ENCODE measurements at places on chromosomes 6 and 20.

- no peak for DNase-seq
Measured at GRCh38 chr20:49320460-49320859, 42.6 kb upstream of the ZNFX1 start.

DNA sequence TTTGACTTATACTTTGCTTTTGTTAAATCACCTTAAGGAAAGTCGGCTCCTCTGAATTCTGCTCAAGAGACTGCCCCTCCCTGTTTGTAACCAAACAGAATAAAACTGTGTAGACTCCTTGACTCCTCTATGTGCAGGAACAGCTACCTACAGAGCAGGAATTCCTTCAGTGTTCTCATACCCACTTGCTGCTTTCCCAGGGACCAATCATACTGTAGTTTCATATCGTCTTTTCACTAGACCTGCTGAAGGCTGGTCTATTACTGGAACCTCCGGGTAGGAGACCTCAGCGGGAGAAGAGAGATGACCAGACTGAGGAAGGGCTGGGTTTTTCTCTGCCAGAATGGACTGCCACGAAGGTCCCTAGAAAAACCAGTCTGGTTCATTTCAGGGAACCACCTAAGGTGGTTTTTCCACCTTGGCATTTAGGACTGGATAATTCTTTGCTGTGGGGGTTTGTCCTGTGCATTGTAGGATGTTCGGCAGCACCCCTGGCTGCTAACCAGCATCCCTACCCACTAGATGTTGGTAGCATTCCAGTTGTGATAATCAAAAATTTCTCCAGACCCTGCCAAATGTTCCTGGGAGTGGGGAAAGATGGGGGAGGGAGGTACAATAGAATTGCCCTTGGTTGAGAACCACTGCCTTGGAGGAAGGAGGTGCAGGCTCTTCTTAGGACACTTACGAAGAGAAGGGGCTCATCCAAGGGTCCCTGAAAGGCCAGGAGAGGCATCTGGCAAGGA is 80.5 kb downstream of the DNAAF9 start:
- DNase-seq: no peak

DNA sequence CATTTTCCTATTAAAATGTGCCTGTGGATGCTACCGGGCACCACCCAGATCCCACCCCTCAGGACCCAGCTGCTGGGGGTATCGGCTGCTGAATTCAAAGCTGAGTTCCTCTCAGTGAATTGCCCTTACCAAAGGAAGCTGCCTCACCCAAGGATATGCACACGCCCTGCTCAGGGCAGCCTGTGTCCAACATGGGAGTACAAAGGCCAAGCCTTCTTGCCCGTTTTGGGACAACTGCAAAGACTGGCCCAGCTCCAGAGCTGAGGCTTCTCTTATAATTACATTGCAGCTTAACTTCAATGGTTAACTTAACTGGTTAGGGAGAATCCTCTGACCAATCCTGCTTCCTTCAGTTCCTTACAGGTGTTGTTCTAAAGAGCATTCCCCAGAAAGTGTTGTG is 19.8 kb upstream of the FANCE start:
- DNase-seq: no peak

DNA sequence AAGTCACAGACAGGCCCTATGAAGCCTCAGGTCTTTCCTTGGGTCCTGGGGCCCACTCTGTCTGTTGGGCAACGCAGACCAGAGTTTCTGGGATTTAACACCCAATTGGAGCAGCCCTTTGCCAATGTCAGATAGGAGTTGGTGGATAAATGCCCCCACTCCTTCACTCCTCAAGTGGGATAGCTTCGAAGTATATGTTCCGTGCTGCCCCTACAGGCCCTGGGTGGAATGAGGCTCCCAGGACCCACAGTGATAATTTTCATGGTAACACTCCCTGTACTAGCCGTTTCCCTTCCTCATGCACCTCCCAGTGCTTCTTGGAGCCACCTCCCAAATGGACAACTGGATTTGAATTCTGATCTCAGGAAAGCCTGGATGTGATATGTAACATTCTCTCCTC is 145.4 kb downstream of the FOXA2 start:
- DNase-seq: no peak

- DNase-seq: no peak
Measured at GRCh38 chr6:170047823-170048222, 243.1 kb downstream of the DLL1 start.

DNA sequence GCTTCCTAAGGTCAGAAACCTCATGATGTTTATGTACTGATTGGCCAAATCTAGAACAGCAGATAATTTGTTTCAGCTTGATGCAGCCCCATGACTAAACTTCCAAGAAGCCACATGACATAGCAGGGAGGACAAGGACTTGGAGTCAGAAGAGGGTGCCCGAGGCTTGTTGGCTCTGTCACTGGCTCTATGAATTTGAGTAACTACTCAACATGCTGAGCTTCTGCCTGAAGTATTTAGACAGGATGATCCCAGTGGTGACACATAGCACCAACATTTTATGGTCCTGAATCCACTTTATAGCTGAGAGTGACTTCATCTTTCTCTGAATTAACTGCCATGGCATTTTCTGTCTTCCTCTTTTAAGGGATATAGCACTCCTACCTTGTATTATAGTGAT is 13.5 kb upstream of the TBX18 start:
- no peak for DNase-seq

- no peak for DNase-seq
Measured at GRCh38 chr6:74578339-74578738, 627.5 kb downstream of the COL12A1 start.

GRCh38 chr6:42041481-42042053 is 8.8 kb upstream of the TAF8 start:
- peak; percentile 10 for DNase-seq

- no peak for DNase-seq
Measured at GRCh38 chr6:166781331-166781730, 154.3 kb upstream of the RPS6KA2 start.

- no peak for DNase-seq
Measured at GRCh38 chr20:33696448-33696847, 10.3 kb upstream of the E2F1 start.

GRCh38 chr6:142570221-142570671 is 268.4 kb downstream of the ADGRG6 start:
- no peak for DNase-seq

GRCh38 chr20:64041781-64042053 is 5.7 kb downstream of the C20orf204 start:
- DNase-seq: no peak

DNA sequence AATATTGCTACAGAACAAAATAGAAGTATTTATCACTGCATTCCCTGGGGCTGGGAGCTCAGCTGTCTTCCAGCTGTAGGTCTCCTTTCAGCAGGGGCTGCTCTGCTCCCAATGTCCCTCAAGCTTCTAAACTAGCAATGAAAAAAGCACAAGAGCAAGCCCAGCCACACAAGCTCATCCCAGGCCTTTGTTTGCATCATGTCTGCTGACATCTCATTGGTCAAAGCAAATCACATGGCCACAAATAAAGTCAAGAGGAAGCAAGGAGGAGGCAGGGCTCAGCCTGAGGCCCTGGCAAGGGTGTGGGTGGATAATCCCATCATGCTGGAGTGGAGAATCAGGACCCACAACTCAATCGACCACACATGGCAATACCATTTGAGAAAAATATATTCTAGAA is 2.2 kb upstream of the BFSP1 start:
- peak; percentile 22 for DNase-seq

GRCh38 chr6:53506872-53507271 is 38.0 kb downstream of the GCLC start:
- DNase-seq: no peak

GRCh38 chr6:80480421-80481157 is 374.1 kb downstream of the BCKDHB start:
- no peak for DNase-seq

DNA sequence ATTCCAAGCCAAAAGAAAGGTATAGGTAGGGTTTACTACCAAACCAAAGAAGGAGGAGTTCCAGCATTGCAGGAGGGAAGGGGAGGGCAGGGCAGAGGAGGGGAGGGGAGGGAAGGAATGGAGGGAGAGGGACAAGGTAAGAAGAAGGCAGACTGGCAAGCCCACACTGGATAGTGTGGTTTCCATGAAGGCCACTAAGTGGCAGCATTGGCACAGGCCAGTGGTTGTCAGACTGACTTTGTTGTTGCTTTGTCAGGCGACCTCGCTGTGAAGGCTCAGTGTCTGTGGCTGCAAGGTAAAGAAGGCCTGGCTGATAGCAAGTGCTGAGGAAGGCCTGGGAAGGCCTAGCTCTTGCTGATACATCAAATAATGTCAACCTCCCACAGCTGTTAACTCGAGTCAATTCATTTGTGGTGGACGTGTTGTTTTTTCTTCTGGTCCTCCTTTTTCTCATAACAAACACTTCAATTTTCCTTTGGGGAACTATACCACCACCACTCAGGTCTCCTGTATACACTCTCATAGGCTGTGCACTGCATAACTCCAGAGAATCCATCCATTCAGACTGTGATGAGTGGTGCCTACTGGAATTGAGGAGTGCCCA is 7.7 kb upstream of the ZNF334 start:
- DNase-seq: peak; percentile 70

GRCh38 chr6:104750449-104750848 is 109.3 kb downstream of the HACE1 start:
- DNase-seq: no peak

GRCh38 chr6:20583444-20583800 is 49.2 kb downstream of the CDKAL1 start:
- no peak for DNase-seq

DNA sequence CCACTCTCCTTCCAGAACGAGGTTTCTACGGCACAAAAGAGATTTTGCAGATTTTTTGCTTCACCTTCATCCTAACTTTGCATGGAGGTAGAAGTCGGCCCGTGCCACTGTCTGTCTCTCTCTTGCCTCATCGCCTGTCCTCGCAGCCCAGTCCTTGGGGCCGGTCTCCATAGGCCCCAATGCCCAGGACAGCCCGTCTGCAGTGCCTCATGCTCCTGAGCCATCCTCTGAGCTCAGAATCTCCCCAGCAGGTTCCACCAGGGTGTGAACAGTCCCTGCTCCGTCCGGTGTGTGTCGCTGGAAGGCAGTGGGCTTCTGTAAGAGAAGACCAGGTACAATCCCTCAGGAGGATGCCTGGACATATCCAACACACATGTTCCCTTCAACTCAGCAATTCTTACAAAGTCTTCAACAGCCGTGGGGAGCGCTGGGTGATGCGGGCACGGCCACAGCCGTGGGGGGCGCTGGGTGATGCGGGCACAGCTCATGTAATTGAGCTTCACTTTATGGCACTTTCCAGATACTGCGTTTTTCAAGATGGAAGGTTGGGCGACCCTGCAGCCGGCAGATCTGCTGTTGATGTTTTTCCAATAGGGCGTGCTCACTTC is 231.9 kb downstream of the DLL1 start:
- no peak for DNase-seq

- DNase-seq: no peak
Measured at GRCh38 chr6:15614277-15614676, 48.6 kb downstream of the DTNBP1 start.

DNA sequence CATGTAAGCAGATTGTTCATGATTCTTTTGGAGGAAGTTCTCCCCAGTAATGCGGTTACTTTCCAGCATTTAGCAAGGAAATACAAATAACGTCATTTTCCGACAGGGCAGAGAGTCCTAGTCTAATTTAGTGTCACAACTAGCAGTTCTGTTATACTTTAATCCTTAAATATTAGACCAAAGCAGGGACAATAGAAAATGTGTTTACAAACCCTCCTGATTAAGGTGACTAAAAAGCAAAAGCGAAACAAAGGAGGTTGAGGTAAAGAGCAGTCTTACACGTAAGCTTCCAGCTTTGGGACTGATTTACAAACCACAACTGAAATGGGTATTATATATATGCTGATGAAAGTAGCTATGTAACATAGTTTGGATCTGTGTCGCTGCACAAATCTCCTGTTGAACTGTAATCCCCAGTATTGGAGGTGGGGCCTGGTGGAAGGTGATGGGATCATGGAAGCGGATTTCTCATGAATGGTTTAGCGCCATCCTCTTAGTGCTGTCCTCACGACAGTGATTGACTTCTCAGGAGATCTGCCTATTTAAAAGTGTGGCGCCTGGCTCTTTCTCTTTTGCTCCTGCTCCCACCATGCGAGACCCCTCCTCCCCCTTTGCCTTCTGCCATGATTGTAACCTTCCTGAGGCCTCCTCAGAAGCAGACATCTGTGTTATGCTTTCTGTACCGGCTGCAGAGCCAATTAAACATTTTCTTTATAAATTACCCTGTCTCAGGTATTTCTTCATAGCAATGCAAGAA is 81.9 kb downstream of the PLCB1 start:
- peak; percentile 8 for DNase-seq

GRCh38 chr6:20915156-20915555 is 380.9 kb downstream of the CDKAL1 start:
- DNase-seq: no peak
